ENCODE measurements at places on chromosomes 13 and 19.

GRCh38 chr13:39941911-39942551 lies 286.6 kb downstream of the COG6 start:
- DNase-seq: no peak

- DNase-seq: no peak
These were observed 147.1 kb downstream of the URI1 start for GRCh38 chr19:30089086-30089665.

DNA sequence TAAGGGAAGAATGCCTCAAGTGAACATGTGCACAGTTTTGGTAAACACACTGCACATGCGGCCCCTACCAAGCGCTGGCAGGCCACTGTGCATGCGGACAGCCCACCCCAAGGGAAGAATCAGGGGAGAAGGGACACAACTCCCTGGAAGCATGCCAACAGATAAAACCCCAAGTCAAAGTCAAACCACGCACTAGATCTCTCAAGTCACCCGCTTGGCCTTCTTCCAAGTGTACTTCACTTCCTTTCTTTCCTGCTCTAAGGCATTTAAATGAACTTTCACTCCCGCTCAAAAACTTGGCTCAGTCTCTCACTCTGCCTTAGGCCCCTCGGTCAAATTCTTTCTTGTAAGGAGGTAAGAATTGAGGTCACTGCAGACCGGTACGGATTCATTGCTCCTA lies 4.6 kb upstream of the RFXAP start:
- no peak for DNase-seq

- no peak for DNase-seq
These were observed 69.1 kb downstream of the SOX1 start for GRCh38 chr13:112136095-112136494.

GRCh38 chr13:103873725-103874124 lies 807.5 kb upstream of the SLC10A2 start:
- no peak for DNase-seq

GRCh38 chr13:100461309-100462030 lies 127.1 kb downstream of the GGACT start:
- DNase-seq: peak; percentile 10

- DNase-seq: peak; percentile 58
These were observed 14.0 kb upstream of the GJA3 start for GRCh38 chr13:20174656-20175405.

GRCh38 chr13:114124431-114124830 lies 8.0 kb downstream of the RASA3 start:
- DNase-seq: no peak

DNA sequence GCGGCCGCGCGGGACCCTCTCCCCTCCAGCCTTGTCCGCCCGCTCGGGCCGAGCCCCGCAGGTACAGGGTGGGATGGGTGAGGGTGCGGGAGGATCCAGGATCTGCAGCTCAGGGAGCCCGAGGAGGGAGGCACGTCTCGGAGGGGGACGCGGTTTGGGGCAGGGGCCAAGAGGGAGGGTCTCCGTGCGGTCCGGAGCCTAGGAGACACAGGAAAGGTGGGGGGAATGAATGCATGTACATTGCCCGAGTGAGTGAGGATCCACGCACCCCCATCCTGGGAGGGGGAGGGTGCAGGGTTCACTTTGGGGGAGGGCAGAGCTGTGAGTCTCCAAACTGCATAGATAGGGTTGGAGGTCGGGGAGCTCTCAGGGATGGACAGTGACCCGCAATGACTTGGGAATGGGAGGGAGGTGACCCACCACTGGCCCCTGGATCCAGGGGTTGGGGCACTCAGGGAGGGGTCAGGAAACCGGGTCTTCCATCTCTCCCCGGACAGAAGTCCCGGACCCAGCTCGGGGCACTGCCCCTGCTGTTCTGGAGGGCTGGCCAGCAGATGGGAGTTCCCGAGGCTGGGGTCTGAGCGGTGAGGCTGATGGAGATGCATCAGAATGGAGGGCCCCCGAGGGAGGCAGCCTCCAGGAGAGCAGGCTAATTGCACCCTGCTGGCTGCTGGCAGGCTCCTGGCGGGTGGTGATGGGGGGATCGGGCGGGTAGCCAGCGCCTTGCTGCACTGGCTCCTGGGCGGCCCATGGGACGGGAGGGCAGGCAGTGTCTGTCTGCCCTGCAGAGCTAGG lies 547 bp downstream of the KCNN1 start:
- no peak for DNase-seq

GRCh38 chr13:48858122-48858902 lies 117.4 kb upstream of the FNDC3A start:
- DNase-seq: no peak

GRCh38 chr13:111511805-111512504 lies 191.5 kb downstream of the TEX29 start:
- DNase-seq: no peak

DNA sequence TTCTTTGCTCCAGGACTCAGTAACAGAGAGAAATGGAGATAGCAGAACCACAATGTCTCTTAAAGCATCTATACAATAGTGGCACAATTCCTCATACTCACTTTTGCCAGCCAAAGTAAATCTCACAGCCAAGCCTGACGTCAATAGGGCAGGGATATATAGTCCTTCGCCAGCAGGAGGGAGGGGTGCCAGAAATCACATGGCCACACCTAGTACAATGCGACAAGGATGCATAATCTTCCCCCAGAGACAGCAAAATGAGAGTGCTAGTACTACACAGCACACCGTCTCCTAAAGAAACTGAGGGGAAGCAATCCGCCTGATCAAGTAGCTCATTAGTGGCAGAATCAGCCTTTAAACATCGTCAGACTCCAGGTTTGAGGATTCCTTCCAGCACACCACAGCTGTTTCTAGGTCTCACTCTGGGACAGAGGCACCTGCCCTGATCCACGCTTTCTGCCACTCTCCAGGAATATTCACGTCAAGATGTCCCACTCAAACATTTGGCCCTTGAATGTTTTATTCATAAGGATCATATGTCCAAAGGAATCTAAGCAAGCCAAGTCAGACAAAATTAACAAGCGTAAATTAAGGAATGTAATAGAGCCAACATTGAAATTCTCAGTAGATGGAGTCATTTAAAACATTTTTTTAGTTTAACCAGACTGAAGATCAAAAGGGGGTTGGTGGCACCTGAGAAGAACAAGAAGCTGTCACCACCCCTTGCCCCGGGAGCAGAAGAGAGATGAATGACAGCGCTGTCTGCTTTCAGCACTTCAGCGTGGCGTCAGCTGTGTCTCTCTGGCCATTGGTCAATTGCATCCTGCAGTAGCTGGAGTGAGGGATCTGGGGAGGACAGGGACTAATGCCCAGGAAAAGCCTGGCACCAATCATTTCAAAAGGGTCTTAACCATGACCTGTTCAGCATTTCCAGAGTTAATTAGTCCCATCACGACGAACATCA lies 63.5 kb upstream of the SERP2 start:
- DNase-seq: no peak

DNA sequence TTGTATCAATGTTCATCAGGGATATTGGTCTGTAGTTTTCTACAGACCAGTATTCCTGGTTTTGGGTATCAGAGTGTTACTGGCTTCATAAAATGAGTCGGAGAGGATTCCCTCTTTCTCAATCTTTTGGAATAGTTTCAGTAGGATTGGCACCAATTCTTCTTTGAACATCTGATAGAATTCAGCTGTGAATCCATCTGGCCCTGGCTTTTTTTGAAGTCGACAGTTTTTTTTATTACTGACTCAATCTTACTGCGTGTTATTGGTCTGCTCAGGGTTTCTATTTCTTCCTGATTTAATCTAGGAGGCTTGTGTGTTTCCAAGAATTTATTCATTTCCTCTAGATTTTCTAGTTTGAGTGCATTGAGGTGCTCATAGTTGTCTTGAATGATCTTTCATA lies 11.4 kb downstream of the TEX26 start:
- DNase-seq: no peak

GRCh38 chr19:16527971-16528521 lies 14.2 kb downstream of the CHERP start:
- no peak for DNase-seq

- DNase-seq: peak; percentile 85
These were observed 3.8 kb downstream of the PPP1R12C start for GRCh38 chr19:55113570-55114039.

DNA sequence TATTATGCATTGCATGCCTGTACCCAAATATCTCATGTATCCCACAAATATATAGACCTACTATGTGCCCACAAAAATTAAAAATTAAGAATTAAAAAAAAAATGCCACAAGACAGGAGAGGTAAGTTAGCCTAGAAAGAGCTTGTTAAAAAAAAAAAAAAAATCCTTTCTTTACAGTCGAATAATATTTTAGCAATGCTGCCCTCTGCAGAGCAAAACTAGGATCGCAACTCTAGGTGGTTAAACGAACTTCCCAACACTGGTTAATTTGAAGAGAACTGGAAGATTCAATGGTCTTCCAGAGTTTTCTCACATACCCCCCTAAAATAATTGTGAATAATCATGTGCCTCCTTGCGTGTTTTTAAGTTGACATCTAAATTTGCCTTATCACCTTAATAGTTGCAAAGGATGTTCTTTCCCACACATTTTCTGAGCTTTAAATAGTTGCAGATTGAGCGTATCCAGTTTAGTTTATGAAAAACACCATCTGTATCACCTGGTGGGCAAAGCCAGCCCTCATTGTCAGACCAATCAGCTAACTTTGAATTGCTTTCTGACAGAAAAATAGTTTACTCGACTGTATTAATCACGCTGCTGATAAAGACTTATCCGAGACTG lies 47.4 kb upstream of the RCBTB2 start:
- peak; percentile 35 for DNase-seq

DNA sequence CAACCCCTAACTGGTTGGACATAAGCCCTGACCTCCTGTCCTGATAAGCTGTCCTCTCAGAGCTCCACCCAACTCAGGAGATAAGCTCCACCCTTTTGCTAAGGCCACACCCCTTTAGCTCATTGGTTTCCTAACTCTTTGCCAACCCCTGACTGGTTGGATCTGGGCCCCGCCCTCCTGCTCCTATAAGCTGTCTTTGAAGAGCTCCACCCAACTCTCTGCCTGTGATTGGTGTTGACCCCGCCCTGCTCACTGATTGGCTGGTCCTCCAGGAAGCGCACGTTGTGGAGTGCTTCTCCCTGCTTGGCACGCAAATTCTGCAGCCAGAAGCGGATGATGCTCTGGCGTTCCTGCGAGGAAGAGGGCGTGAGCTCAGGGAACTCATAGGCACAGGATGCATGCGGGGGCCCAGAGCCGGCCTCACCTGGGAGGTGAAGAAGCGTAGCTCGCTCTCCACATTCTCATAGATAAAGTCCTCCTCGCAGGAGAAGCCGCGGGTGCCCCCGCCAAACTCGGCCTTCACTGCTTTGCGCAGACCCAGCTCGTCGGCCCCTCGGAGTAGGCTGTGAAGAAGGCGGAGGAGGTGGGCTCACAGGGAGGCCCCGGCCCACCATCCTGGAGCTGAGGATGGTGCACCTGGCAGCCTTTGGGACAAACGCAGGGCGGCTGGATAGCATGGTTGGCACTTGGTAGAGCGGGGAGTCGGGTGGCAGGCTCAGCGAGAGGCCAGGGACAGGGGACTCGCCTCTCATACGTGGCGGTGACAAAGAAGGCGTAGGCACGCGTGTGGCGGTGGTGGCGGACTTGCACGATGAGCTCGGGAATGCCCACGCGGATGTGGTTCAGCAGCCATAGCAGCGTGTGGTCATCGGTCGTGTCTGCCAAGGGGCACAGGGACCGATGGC lies 1.7 kb downstream of the ANO8 start:
- DNase-seq: no peak

DNA sequence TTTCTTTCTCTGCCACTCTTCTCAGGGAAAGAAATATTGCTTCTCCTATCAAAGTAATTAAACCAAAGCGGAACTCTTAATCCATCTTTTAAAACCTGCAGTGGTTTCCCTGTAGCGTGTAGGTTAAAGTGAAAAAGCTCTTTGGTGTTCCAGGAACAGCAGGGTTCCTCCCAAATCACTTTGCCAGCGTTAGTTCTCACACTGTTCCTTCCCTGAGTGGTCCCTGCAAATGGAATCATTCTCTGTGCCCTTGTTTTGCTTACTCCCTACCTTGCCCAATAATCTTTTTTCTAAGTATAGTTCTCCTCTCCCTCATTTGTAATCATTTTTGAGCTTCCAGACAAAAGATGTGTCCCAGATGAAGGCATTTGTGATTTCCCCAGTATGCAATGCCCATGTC lies 207.5 kb downstream of the HS6ST3 start:
- no peak for DNase-seq

GRCh38 chr19:45496349-45496953 lies 396 bp downstream of the RTN2 start:
- no peak for DNase-seq

- DNase-seq: no peak
These were observed 2.6 kb upstream of the CARD8 start for GRCh38 chr19:48258350-48258749.
